ENCODE measurements at places on chromosomes 2 and 18.

GRCh38 chr2:177172034-177172880, 40.3 kb upstream of the HNRNPA3 start:
- DNase-seq = no peak

GRCh38 chr18:55477499-55477859, 110.5 kb downstream of the TCF4 start:
- peak; percentile 16 for DNase-seq

GRCh38 chr18:74284980-74285355, 6.8 kb downstream of the CYB5A start:
- no peak for DNase-seq

GRCh38 chr18:56315363-56315762, 323.0 kb downstream of the TXNL1 start:
- no peak for DNase-seq

GRCh38 chr2:36516136-36516870, 81.7 kb downstream of the FEZ2 start:
- DNase-seq = no peak

DNA sequence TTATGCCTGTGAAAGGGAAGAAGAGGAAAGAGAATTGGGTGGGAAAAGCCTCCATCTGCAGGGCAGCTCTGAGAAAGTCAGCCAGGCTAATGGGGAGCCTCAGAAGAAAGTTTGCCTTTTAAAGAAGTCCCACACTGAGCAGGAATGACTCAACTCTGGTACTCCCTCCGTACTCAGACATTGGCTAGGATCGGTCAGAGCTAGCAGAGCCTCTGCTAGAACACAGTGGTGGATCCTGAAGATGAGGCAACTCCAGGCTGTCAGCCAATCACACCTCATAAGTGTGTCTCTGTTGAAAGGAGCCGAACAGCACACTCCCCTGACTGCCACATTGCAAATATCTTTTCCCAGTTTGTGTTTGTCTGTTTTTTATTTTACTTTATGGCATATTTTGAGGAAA, 96.9 kb downstream of the HNRNPLL start:
- DNase-seq = no peak

DNA sequence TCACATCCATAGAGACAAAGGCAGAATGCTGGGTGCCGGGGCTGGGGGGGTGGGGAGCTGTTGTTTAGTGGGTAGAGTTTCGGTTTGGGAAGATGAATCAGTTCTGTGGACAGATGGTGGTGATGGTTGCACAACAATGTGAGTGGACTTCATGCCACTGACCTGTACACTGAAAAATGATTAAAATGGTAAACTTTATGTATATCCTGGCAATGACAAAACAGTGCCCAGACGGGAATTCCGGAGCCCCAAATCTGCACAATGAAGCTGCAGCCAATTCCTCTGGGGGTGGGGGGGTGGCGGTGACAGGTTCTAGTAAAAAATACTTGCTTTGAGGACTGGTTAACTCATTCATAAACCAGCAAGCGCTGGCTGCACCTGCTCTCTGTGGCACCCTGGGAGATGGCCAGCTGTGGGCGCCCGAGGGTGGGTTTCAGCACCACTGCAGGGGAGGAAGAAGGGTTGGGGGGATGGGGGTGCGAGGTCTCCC, 81.8 kb upstream of the HPCAL1 start:
- DNase-seq = no peak

- no peak for DNase-seq
These were observed 113.9 kb downstream of the ANKRD44 start for GRCh38 chr2:197196541-197197180.

DNA sequence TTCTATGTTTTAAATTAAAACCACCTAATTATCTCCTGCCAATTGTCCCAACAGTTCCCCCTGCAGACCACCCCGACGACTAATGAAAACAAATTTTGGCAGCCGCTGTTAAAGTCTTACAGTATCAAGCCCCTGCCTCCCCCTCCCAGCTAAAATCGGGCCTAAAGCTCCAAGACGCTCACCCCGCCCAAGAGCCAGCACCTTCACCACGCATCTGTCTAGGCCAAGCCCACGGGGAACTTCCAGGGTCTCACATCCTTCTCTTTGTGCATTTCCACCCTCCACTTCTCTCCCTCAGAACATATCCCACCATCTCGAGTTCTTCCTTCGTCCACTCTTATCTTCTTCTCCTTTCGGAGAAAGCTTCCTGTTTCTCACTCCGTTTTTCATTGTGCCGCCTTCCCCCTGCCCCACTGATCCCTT, 445 bp downstream of the PRPF40A start:
- peak; percentile 33 for DNase-seq

DNA sequence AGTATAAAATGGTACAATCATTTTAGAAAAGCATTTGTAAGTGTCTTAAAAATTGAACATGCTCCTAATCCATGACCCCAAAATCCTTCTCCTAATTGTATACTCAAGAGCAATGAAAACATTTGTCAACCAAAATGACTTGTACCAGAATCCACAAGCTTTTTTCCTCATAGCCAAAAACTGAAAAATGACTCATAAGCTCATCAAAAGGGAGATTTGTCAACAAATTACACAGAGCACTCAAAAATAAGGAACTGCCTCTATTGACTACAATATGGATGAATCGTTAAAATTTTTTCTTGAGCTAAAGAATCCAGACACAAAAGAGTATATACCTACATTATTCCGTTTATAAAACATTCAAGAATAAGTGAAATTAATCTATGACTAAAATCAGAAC, 544.8 kb downstream of the ARHGAP15 start:
- DNase-seq = no peak

DNA sequence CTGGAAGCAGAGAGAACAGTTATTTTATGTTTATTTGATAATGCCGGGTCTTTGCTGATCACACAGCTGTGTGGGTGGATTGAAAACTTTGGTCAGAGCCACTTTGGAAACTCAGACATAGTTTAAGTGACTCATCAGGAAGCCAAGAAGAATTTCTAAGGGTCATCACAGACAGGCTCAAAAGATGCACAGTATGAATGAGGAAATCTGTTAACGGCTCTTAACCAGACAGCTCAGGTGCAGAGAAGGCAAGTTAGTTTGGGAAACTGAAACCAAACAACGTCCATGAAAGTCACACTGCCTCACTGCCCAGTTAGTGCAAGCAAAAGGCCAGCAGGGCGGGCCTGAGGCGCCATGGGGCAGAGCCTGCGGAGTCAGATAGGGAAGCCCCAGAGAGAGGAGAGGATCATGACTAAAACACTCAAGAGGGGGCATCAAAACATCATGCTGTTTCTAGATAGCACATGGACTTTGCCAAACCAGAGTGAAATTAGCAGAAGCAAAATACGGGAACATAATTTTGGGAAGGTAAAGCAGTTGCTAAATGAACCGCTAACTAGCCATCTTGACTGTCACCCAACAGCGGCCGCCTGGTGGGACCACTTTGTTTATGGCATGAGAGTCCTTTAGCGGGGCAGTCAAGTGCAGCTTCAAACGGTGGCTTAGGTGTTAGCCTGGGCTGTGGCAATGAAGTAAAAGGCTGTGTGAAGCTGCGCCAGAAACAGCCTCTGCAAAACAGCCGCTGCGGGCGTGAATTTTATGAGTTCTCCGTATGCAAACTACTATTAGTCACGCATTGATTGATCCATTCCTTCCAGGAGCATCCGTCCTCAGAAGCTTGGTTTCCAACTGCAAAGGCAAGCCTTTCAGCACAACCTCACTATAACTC, 101.2 kb downstream of the KCTD18 start:
- no peak for DNase-seq

- no peak for DNase-seq
These were observed 154.4 kb upstream of the ACAA2 start for GRCh38 chr18:49967636-49968313.

GRCh38 chr2:10171006-10171800, 48.7 kb downstream of the RRM2 start:
- no peak for DNase-seq

DNA sequence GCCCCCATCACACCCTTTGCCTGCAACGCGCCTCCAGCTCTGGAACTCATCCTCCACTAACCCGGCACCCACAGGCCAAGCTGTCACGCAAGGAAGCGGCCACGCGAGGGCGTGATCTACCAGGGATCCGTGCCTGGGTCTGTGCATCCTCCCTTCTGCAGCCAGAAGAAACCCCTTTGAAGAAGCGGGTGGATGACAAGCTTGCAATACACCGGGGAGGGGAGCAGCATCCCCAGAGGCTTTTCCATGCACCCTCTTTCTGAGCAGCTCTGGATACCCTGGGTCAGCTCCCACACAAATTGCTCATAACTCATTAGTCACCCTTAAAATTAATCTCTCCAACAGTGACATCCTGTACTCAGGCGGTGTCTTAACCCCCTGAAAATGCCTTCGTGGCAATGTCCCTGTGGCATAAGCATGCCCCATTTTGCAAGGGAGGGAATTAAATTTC, 47.6 kb downstream of the PDCL3 start:
- peak; percentile 63 for DNase-seq

DNA sequence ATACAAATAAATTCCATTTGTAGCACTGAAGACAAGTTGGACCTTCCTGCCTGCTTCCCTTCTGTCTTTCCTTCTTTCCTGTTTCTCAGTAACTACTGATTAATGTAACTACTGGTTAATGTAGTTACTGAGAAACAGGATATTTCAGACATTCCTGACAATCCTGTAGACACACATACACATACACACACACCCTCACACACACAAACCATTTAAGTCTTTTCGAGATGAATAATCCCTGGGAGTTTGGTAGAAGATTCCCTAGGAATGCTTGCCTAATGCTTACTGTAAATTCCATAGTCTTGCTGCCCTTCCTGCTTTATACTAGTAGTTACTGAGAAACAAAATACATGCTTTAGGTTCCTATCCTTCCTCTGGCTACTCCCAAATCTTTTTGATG, 83.9 kb downstream of the PIK3C3 start:
- DNase-seq = no peak

DNA sequence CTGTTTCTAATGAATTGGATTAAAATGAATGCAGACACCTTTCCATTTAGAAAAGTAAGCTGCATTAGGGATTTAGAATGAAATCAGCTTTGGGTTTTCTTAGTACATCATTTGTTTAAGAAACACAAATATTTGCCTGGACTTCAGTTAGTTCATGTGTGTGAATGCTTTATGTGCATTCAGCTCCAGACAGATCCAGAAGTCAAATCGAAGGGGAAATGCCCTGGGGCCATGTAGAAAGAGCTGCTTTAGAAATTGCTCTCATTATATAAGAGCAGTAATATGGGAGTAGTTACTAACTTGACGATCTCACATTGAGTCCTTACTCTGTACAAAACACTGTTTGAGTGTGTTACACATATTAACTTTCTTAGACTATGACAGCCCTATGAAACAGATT, 88.0 kb upstream of the TTC39C start:
- no peak for DNase-seq

DNA sequence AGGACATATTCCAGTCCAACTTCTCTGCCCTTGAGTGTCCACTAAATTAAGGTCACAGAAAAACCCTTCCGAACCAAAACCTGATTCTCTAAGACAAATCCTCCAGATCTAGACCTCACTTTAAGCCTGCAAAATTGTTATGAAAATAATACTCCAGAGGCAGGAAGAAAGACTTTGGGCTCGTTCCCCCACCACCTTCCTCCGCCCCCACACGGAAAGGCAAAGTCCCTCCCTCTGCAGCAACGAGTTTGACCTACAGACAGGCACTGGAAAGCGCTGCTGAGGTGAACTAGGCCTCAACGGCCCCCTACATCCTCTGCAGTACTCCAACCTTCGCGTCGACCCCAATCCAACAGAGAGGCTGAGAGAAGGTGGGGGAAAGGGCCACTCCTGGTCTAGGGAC, 808 bp downstream of the ATP5MC3 start:
- peak; percentile 62 for DNase-seq

DNA sequence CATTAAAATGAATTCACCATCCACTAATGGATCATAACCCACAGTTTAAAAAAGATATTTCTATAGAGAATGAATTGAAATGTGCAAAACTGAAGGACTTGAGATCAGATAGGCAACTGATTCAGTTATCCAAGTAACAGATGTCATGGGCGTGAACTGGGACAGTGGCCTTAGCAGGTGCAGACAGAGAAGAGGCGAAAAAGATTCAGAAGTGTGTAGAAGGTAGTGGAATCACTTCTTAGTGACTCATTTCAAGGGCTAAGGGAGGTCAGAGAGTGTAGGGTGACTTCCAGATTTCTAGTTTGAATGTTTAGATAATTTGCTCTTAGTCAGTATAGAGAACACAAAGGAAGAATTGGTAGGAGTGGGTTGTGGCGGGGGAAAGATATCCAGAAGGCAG, 79.7 kb downstream of the EHBP1 start:
- no peak for DNase-seq

GRCh38 chr2:128468186-128468920, 149.7 kb upstream of the HS6ST1 start:
- DNase-seq = no peak

DNA sequence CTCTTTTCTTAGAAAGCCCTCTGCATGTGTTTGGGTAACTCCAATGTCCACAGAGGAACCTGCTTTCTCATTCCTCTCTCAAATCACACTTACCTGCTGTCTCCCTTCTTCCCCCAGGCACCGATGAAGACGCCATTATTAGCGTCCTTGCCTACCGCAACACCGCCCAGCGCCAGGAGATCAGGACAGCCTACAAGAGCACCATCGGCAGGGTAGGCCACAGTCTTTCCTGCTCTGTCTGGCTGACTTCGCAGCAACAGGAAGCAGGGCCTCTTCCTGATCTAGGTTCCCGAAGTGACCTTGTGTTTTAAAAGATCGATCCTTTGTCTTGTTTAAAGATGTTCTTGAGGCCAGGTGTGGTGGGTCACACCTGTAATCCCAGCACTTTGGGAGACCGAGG, 25.0 kb upstream of the GMCL1 start:
- DNase-seq = no peak

DNA sequence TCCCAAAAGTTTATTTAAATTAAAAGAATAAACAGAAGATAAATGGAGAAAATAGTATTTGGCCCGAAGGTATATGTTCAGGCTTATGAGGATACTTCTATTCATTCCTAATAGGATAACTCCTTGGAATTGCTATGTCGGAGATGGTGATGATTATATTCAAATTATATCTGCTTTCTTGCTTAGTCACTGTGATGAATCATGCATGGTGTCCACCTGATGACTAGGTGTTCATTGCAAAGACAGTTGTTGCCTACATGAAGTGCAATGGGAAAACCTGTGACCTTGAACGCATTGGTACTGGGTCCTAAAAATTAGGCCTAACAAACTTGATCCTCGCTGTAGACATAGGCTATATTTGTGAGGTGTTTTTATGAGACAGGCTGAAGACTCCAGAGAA, 617.3 kb upstream of the ZEB2 start:
- DNase-seq = no peak

DNA sequence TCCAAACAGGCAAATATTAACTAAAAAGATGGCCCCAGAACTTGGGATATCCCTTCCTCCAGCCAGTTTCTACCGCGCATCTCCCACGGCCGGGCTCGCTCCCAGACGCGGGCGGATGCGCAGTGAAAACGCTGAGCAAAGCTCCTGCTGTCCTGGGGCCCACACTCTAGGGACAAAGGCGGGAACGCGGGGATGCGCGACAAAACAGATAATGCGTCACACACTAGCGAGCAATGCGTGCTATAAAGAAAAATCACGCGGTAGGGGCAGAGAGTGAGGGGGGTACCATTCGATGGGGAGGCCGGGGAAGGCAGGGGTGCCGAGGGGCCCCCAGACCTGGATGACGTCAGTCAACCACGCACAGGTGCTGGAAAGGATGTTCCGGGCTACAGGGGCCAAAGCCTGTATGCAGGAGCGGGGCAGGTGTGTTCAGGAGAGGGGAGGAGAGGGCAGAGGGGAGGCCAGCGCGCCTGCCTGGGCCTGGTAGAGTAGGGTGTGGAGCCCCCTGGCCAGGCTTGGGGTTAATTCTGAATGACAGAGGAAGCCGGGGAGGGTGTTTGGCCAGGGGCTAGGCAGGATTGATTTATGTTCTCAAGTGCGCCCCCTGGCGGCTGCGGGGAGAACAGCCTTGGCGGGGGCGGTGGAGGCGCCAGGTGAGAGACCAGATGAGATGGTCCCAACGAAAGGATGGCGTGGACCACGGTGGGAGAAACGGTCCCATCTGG, 14.9 kb upstream of the ITM2C start:
- DNase-seq = peak; percentile 71
